ENCODE measurements at places on chromosomes 12 and 14. TPM values are rescaled to one million over a fixed set of nuclear protein-coding genes. Genes with fewer than 3 reads are reported as not detected.

The NR4A1 gene
- total RNA-seq: 5.9 TPM

The ASCL1 gene
- not detected for total RNA-seq

The RPL10L gene
- not detected for total RNA-seq

The CIDEB gene
- total RNA-seq: 1.6 TPM

The AGAP2 gene
- total RNA-seq: 0.20 TPM

Measured in smooth muscle cell of the pulmonary artery (primary cell).